Ascending aorta (tissue), 2 donors: ENCODE measurements at places on chromosomes 7 and 10.

DNA sequence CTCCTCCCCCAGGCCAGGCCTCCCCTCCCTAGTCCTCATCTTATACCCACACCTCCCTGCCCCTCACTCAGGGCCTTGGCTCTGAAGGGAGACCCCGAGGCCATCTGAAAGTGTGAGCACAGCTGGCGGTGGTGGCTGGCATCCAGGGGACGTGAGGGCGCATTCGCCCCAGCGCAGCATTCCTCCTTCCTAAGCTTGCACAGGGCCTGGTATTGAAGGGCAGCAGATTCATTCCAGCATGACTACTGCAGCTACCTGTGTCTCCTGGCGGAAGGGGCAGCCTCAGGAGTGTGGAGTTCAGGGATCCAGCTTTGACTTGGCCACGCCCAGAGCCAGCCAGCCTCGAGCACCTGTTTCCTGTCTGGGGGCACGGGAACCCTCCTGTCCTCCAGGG is 72.6 kb downstream of the PARP12 start:
- no peak for DNase-seq

- DNase-seq: no peak
These were observed 68.0 kb upstream of the NRP1 start for GRCh38 chr10:33402220-33403073.

DNA sequence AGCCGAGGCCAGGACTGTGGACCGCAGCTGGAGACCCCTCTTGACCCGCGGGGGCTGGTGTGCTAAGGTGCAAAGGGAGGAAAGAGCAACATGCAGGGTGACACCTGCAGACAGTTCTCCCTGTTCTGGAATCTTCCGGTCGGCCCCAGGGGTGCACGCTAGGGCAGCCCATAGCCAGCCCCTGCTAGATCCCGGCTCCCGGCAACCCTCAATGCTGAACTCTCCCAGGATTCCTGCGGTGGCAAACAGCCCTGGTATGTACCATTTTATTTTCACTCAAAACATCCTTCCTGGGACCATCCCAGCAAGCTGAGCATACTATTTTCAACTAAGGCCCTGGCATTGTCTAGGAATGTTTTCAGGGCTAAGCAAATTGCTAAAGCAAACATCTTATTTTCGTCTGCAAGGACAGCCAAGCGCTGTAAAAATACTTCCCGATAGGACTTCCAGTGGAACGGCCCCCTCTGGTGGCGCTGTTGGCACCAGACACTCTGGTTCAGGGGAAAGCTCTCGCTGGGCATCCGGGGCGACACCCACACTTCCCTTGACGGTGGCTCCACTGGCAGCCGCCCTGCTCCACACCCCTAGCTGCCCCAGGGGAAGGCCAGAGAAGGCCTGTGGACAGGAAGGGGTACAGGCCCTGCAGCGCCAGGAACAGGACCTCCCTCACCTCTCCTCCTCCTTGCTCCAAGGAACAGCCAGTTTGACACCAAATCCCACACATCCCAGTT is 99.4 kb downstream of the CTBP2 start:
- peak; percentile 96 for DNase-seq

DNA sequence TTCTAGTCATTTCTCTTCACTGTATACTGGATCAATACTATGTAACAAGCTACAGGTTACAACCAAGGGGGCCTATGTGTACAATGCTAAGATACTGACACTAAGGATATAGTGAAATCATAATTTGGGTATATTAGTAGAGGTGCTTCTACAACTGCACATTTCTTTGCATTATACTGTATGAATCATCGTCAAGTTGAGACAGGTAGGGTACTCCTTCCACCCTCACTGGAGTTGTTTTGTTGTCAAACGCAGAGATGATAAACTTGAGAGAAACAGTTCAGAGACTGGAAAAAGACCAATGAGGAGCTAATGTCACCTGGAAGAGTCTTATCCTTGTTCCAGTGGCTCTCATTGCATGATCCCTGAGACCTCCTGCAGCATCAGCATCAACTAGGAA is 208.2 kb upstream of the PRPS1L1 start:
- no peak for DNase-seq

GRCh38 chr7:18370633-18371032 is 124.9 kb upstream of the HDAC9 start:
- DNase-seq: no peak

DNA sequence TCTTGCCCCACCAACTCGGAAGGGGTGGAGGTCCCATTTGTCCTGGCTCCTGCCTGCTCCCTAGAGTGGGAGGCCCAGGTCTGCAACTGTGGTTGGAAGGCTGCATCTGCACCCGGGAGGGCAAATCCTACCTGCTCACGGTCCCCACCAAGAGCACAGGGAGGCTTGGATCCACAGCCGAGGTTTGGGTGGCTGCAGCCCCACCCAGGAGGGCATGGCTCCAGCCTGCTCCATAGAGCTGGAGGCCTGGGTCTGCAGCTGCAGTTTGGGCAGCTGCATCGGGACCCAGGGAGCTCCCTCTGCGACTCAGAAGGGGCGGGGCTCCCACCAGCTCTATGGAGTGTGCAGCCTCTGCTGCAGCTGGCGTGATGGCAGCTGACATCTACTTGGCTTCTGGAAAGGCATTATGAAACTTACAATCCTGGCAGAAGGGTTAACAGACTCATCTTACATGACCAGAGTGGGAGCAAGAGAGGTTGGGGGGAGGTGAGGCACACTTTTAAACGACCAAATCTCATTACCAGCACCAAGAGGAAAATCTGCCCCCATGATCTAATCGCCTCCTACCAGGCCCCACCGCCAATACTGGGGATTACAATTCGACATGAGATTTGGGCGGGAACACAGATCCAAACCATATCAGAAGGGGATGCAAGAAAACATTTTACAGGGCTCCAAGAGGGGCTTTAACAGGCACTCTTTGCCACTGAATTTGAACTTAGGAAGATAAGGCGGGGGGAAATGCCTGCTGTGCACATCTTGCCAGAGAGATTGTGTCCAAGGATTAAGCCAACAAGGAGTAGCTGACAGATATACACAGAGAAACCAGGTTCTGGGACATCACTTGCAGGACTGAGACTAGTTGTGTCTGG is 8.2 kb upstream of the BLVRA start:
- no peak for DNase-seq

DNA sequence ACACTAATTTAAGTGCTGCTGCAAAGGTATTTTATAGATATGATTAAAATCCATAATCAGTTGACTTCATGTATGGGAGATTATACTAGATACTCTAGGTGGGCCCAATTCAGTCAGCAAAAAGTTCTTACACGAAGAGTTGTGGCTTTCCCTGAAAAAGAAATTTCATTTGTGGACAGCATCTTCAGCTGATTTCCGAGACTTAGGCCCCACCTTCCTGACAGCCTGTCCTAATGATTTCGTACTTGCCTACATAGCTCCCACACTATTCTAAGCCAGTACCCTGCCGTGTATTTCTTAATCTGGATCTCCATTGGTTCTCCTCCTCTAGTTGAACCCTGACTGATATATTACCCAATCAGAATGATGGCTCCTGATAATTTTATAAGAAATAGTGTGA is 297.9 kb downstream of the EXOC4 start:
- no peak for DNase-seq

GRCh38 chr7:118696879-118697278 is 472.4 kb downstream of the ANKRD7 start:
- DNase-seq: no peak

GRCh38 chr7:8714791-8715190 is 281.4 kb downstream of the NXPH1 start:
- DNase-seq: no peak

DNA sequence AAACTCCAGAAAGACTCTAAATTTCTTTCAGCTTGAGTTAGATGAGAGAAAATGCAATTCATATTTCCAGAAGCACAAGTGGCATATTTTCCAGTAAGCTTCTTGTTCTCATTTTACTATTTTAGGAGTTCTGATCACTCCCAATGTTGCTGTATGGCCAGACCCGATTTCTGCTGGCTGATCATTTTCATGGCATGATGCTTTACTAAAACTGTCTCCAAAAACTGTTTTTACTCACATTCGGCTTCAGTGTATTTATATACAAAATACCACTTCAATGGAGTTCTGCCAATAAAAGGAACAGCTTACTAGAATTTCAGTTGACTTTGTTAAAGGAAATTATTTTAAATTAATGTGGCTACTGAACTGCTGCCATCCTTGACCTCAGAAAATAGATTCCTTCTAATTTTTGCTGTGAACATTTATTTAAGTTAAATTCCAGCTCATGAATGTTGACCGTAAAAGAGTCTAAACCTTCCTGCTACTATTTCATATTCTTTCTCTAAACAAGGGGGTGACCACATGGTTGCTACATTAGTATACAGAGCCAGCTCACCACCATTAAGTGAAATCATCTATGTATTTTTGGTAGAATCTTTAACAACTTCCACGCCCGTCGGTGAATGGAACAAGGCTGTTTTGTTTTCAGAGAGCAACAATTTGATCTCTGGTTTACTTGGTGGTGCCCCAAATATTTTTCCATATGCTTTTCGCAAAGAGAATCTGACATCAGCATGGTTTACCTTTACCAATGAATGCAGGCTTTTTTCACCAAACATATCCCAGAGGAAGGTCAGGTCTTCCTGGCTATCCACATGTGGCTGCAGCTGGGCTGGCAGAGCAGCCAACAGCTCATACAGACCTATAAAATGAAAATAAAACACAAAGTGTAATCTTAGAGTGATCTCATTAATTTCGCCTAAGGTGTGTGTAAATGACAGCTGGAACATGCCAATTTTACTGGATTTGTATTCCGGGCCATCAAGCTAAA is 101.2 kb downstream of the MPP7 start:
- no peak for DNase-seq

DNA sequence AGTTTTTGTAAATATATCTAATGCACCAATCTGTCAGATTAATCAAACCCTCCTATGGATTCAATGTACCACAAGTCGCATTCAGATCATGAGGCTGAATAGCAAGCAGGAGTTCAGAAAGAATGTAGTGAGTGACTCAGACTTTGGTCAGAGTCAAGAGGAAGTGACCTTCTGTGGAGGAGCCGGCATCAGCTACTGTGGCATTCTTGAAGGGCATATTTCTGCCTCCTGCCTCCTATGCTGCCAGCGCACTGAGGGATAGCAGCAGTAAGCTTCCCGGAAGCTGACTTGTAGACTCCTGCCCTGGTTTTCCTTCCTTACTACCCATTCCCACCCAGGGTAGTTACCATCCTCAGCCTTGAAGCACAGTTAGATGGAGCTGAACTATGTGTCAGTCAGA is 867.5 kb downstream of the NRG3 start:
- DNase-seq: no peak

- no peak for DNase-seq
These were observed 3.8 kb downstream of the PRAP1 start for GRCh38 chr10:133350950-133351329.

GRCh38 chr7:33035776-33036175 is 26.8 kb downstream of the NT5C3A start:
- no peak for DNase-seq

DNA sequence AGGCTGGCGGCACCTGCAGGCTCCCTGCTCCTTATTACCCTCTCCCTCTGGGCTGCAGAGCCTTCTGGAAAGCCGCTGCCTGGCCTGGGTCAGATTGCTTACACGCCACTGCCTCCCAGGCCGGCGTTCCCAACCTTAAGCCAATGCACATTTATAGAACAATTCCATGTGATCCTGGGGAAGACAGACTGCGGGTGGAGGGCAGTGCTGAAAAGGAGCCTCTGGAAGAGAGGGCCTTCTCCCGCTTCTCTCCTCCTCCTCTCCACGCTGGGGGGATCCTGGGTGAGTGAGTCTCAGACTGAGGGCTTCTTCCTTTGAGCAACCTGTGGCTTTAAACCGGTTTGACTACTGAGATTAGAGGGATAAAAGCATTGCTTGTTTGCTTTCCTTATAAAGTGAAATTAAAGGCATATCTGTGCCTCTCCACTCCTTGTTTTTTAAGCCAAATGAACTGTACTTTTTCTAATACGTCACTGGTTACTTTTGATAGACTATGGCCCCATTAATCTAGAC is 5.5 kb downstream of the TACC2 start:
- DNase-seq: peak; percentile 80

DNA sequence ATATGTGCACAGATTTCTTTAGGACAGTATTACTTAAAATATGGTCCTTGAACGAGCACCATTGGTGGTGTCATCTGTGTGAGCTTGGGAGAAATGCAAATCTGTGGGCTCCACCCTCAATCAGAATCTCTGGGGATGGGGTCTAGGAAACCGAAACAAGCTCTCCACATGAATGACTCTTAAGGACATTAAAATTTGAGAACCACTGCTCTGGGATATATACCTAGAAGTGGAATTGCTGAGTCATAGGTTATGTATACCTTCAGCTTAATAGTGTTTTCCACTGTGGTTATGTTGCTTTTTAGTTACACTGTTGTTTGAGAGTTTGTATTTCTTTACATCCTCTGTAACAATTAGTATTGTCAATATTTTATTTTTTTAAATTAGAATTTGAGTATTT is 24.0 kb downstream of the ZNRF2 start:
- DNase-seq: no peak

- no peak for DNase-seq
These were observed 6.2 kb upstream of the MSMB start for GRCh38 chr10:46052057-46052790.

- no peak for DNase-seq
These were observed 295.6 kb downstream of the AUTS2 start for GRCh38 chr7:69893906-69894305.
